Activated T-helper 1 cell treated with anti-CD3 and anti-CD28 coated beads, Interleukin-2, amount 50 U/mL, for 16 hours (primary cell): ENCODE measurements at places on chromosomes 1 and 21.

DNA sequence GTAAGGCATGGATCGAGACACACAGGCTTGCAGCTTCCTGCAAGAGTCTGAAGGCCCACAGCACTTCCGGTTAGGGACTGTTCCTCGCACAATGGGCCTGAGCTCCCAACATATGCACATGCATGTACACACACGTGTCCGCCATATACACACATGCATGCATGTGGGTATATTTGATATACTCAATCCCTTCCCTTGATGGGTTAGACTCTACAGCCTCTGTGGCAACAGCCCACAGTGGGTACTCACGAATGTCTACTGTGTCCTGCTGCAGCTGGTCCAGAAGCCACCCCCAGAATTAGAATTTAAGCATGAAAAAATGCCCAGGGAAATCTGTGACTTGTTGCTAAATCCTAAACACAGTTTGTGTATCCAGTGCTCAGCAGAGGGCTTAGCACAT is 9.9 kb downstream of the F3 start:
- DNase-seq, result no peak

DNA sequence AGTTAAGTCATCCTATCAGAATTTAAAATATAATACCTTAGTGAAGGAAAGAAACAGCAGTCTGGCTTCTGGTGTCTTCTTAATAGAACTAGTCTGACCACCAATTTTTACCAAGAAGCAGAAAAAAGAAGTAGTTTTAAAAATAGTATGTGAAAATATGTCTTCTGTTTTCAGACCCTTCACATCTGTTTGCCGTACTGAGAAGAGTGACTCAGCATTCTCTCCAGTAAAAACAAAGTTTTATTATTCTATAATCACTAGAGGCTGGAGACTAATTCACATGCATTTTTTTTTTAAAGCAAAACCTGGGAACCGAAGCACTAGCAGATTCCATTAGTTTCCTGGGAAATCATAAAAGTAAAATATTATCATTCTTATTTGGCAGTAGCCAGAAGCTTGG is 163.8 kb downstream of the COL24A1 start:
- DNase-seq, result no peak

DNA sequence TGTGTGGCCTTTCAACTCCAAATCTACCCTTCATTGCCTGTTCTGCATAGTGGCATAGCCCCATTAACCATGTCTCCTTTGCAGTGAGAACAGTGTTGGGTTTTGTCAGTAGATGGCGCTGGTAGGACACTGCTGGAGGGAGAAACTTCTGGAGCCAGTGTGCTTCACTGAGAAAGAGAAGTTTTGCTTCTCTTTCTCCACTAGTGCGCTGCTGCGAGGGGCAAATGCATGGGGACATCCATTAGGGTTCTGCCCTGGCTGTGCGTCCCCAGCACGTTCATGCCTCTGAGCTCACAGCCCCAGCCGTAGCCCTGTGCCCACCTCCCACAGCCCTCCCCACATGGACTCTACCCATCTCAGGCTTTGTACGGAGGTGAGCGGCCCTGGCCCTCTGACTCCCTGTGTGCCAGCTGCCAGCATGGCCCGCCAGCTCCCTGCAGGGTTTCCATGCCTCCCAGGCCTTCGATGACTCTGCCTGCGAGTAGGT is 53.1 kb downstream of the RIMS3 start:
- DNase-seq, result peak; percentile 36

GRCh38 chr1:33349778-33350610 is 29.1 kb upstream of the A3GALT2 start:
- peak; percentile 71 for DNase-seq

DNA sequence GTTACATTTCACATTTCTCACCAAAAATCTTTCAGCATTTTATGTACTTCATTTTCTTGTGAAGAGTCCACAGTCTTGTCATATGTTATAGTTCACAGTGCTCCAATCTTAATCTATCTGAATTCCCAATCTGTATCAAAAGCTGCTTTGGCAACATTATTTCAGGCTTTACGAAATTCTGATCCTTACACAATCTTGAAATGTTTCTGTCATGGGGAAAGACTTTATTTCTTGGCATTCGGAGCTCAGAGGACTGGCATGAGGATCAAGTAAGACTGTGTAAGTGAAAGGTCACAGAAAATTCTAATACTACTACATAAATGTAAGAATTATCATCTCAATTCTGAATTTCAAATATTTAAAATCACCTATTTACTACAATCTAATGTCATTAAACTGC is 2.0 kb downstream of the USP33 start:
- DNase-seq, result no peak

- DNase-seq, result no peak
Observed at GRCh38 chr1:155872527-155872926, 13.2 kb downstream of the SYT11 start.

DNA sequence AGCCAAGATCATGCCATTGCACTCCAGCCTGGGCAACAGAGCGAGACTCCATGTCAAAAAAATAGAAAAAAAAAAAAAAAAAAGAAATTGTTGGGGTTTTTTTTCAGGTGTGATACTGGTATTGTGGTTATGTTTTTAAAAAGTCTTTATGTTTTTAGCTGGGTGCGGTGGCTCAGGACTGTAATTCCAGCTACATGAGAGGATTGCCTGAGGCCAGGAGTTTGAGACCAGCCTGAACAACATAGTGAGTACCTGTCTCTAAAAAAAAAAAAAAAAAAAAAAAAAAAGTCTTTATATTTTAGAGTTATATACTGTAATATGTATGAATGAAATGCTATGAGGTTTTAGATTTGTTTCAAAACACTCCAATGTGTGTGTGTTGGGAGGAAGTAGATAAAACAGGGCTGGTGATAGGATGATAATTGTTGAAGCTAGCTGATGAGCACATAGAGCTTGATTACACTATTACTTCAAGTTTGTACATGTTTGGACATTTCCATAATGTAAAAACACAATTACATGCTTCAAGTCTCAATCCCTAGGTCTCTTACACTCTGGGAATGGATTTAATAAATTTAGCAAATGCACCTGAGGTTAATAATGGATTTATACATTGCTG is 30.2 kb upstream of the ATP5PO start:
- no peak for DNase-seq

DNA sequence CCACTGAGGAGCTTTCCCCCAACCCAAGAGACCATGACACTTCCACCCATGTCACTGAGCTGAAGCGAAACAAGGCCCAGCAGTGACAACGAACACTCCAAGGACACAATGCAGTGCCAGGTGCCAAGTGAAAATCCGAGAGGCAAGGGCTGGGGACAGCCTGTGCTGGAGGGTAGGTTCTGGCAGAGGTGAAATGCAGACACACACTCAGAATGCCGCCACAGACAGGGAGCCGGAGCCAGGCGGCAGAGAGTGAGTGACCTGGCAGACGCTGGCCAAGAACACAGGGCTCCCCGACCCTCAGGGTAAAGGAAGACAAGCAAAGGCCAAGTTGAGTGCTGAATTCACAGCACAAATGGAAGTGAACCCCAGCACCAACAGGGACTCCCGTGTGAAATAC is 78.9 kb downstream of the CD46 start:
- DNase-seq, result no peak

DNA sequence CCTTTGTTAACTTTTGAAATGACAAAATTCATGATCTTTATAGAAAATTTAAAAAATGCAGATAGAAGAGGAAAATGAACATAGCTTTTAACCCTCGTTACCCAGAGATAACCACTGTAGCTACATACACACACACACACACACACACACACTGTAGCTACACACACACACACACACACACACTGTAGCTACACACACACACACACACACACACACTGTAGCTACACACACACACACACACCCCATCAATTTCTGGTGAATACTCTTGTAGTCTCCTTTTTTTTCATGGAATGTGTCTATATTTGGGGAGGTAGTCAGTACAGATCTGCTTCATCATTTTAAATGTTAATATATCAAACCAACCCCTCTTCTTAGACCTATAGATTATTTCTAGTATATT is 58.5 kb downstream of the SH3BGR start:
- DNase-seq, result no peak

DNA sequence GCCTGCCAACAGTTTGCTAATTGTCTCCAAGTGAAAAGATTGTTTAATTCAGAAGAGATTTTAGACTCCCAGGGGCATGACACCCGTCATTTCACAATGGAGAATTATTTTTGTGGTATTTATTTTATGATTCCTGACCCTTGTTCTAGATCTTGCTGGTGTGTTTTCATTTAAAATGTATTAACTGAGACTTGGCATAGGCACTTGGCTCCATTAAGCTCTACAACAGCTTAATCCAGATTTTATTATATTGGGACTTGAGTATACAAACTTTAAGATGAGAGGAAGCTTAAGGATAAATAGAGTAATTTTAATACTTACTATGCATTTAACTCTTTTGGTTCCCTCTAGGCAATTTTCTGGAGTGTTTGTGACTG is 101.3 kb upstream of the KCNE2 start:
- no peak for DNase-seq

DNA sequence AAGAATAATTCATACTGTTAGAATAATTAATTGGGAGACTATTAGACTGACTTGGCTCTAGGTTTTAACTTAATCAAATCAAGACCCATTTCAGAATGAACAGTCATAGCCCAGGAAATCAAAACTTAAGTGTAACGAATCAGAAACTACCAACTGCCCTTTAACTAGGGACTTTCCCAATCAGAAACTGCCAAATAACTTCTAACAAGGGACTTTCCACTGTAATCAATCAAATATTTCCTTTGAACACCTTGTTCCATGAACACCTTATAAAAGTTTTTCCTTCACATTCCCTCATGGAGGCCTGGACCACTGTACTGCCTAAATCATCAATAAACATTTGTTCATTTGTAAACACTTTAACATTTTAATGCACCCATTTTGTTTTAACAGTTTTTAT is 1054.7 kb upstream of the TMPRSS15 start:
- no peak for DNase-seq

GRCh38 chr1:69502991-69503390 is 64.7 kb upstream of the LRRC7 start:
- no peak for DNase-seq

DNA sequence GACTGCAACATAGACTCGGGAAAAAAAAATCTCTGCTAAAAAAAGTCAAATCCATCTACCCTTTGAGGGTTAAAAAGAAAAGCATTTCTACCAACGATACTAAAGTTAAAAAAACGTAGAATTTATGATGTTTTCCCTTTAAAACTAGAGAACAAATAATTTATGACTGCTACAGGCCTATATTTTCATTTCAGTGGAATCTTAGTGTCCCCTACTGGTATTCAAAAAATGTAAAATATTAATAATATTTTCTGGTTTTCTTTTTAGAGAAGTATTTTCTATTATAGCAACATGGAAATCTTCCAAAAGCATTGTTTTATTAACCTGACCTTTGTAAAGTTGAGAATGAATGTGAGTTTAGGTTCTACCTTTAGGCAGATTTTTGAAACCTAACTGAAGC is 1582.2 kb downstream of the MRPL39 start:
- DNase-seq, result no peak

DNA sequence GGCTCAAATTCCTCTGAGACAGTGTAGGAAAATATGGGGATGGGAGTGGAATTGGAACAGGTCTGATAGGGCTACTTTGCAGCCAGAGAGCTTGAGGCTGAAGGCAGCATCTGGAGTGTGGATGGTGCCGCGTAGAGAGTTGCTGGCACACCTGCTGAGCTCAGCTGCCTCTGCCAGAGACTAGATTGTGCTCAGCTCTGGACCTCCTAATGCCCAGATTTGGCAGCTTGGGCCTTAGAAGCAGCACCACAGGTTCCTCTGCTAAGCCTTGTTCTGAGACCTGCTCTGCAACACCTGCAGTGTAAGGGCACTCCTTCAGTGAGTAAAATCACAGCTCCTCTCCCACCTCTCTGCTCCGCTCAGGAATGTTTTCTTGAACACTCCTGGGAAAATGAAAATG is 23.3 kb downstream of the ACOT11 start:
- DNase-seq, result no peak

GRCh38 chr1:12506281-12507280 is 111.4 kb downstream of the DHRS3 start:
- no peak for DNase-seq

- no peak for DNase-seq
Observed at GRCh38 chr21:43884012-43884860, 19.2 kb downstream of the AGPAT3 start.

DNA sequence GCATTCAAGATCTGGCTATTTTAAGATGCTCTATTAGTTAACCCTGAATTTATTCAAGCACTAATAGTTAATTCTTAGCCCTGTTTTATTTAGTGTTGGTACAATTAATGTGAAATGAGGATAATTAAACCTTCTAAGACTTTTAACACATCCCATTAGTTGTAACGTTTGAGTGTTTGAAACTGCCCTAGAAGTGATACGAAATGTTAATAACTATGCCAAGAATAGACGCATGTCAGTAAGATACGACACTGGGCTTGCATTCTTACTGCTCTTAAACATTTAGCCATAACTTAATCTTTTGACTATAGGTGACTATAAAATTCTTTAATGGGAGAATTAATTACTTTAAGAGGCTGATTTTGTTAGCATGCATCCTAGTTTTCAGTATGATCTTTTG is 9.8 kb downstream of the H3-3A start:
- no peak for DNase-seq

DNA sequence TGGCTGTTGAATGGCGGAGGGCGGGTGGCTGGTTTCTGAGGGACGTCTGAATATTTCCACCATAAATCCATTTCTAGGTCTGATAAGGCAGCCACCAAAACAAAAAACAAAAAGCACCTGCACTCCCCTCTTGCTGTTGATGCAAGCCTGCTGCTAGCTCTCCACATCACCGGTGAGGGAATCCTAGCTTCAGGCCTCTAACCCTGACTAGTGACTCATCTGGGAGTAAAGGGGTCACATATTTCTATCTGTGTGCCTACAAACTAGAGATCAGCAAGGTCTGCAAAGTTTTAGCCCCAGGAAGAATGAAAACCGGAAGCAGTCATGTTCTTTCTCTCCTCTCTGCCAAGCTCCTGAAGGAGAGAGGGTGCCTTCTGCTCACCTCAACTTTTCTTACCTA is 10.3 kb upstream of the ERMAP start:
- no peak for DNase-seq

DNA sequence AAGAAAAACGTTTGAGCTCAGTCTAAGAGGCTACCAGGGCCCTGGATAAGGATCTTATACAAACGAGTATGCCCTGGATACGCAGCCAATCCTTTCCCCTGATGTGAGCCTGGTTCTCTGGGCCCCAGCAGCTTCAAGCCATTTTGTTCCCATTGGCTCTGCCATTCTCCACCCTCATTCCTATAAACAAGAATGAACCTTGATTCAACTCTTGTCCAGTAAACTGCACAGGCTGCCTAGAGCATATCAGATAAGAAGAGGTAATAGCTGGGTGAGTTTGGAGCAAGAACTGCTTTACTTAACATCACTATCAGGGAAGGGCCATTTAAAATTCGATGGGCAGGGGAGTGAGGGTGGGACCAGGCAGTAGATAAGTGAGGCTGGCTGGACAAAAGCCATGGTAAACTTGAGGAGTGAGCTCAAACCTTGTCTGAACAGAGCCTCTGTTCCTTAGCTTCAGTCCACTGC is 11.3 kb downstream of the BTG2 start:
- no peak for DNase-seq
